ENCODE measurements at places on chromosomes 11 and 22.

GRCh38 chr22:44423556-44424358 is 74.3 kb downstream of the RTL6 start:
- no peak for DNase-seq

GRCh38 chr11:78815831-78816230 is 241.2 kb upstream of the NARS2 start:
- DNase-seq, result no peak

GRCh38 chr22:36365020-36365411 is 22.8 kb downstream of the MYH9 start:
- no peak for DNase-seq

- no peak for DNase-seq
Measured at GRCh38 chr11:122690801-122691548, 35.5 kb downstream of the UBASH3B start.

DNA sequence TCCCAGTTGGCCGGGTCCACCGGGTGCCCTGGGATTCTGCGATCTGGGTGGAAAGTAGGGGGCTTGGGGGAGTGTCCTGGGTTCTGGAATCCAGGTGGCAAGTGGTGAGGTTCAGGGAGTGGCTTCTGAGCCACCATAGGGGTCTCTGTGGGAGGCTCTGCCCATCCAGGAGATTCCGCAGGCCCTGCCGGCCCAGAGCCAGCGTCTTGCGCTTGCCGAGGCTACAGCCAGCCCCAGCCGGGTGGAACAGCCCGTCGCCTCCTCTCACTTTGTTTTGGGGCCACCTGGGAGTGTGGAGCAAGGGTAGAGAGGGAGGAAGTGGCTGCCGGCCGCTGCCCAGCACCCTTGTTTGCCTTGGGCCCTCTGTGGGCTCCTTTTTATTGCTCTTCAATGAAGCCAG is 60.6 kb upstream of the PPP6R3 start:
- DNase-seq, result no peak

DNA sequence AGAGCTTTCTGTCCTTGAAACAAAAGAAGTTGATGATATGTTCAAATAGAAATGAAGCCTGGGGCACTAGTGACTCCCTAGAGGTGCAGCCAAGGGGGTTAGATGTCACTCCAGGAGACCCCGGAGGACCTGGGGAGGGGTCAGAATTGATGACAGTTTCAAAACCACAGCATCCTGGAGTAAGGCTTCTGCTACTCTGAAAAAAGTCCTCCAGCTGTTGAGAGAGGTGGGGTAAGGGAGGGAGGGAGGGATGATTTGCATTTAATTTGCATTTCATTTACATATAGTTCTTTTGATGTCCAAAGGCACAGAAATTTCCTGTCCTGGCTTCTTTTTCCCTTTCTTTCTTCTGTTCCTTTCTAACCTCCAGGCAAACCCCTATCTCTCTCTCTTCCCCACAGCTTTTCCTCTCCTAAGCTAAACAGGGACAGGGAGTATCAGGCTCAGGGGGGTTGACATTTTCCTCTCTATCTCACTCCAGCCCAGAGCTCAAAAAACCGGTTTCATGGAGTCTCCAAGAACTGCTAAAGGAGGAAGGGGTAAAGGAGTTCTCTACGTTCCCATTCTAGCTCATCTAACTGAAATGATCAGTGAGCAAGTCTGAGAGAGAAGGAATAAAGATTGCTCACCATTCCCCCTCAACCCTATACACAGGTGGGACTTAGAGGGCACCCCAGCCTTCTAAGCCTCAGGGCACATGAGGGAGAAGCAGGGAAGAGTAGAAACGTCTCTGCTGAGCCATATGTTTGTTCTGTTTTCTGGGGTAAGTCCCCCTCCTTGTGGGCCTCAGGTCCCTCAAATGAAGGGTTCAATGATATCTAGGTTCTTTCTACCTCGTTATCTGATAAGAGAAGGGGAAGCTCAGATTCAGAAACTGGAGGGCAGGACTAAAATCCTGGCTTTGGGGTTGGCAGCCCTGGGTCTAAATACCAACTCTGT is 3.5 kb upstream of the POU2F3 start:
- DNase-seq, result no peak

GRCh38 chr11:96257972-96258934 is 84.7 kb downstream of the MAML2 start:
- no peak for DNase-seq

DNA sequence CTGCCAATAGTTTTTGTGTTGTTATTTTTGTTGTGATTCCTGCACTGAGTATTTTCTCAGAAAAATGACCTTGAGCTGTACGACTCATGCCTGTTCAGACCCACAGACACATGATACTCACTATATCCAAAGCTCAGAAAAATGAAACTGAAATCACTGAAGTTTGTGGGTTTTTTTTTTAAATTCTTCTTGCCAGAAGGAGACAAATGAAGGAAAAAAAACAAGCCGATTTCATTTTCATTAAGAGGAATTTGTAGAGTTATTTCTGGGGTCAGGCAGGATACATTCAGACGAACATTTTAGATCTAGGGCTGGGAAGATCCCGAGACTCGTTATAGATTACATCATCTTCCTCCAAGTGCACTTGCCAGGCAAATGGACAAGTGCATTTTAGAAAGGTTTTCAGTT is 60.4 kb downstream of the BMAL1 start:
- no peak for DNase-seq

GRCh38 chr22:43128928-43129424 is 14.2 kb downstream of the MCAT start:
- no peak for DNase-seq

Data from esophagus squamous epithelium (tissue), 5 donors.